ENCODE measurements at places on chromosomes 4 and X.

DNA sequence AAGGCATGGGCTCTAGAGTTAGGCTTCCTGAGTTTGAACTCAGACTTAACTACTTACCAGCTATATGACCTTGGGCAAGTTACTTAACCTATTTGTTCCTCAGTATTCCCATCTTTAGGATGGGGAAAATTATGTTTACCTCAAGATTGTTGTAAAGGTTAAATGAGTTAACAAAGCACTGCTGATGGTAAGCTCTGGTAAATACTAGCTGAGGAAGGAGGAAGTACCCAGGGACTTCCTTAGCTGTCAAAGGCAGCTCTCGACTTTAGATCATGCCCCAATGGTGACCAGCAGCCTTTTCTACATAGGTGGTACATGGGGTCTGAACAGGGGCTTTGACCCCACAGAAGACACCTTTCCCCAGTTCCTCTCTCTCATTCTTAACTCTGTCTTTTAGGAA, 20.1 kb downstream of the ATP7A start:
- DNase-seq: no peak

DNA sequence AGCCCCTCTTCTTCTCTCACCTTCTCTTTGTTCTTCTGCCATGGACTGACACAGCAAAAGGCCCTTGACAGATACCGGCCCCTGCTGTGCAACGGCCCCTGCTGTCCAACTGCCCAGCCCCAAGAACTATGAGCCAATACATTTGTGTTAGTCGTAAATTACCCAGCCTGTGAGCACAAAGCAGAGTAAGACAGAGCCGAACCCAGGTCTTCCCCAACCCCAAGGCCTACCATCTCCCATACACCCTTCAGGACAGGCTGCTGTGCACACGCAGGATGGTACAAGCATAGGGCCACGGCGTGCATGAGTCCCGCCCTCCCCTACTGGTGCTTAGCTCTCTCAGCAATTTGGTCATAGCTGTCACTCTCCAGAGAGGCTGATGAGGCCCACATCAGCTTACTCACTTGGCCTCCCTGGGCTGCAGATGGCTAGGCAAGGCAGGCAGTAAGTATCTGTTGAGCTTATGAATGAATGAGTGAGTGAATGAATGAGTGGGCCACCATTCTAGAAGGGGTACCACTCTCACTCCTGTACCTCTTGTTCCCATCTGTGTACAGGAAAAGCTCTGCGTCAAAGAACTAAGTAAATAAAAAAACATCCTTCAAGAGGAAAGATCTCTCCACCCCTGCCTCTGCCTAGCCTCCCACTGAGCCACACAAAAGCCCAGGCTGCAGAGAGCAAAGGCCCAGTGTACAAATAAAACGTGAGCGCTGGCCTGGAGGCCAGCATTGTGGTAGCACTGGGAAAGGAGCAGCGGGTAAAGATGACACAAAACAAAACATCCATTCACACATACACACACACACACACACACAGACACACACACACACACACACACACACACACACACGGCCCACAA, 13.9 kb downstream of the WDR1 start:
- DNase-seq: no peak

DNA sequence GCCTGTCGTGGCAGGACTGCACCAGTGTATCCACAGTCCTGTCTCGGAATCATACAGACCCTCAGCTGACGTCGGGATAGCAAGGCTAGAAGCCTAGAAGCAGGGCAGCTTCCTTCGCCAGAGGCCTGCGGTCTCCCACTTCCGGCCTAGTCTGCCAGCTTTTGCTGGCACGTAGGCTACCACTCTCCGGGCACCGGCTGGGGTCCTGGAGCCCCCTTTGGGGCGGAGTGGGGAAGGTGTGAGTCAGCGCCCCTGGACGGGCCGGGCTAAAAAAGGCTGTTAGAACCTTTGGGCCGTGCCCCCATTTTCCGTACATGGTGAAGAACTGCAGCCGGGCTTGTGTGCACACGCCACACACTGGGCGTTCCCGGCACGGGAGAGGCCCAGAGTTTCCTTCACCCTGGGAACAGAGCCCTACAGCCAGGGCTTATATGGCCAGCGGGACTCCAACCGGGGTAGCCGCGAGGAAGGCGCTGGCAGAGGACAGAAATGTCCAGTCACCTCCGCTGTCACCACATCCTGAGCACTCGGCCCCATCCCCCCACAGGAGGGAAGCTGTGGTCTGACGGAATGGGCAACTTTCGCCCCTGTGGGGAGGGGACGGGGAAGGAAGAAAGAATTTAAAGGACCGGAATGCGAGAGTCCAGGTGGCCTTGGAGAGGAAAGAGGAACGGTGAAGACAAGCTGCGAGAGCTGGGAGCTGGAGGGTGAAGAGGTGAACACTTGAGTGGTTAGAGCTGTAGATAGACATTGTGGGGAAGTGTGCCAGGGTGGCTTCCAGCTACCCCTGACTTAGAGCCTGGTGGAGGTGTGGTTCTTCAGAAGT, 4.6 kb downstream of the MAGIX start:
- no peak for DNase-seq

DNA sequence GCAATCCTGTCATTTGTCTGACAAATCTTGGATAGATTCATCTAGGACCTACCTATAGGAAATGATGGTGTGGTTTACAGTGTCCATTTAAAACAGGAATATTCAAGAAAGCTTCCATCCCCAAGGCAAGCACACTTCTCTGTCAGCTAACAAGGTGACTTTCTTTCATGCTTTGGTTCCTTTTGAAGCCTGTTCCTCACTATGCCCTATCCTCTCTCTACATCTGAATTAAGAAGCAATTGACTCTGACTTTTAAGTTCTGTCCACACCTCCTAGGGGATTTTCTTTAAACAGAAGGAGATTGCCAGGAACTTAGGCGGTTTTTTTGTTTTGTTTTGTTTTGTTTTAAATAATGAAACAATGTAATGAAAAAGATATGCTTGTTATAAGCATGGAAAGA, 1181.4 kb upstream of the TENM3 start:
- DNase-seq: no peak

DNA sequence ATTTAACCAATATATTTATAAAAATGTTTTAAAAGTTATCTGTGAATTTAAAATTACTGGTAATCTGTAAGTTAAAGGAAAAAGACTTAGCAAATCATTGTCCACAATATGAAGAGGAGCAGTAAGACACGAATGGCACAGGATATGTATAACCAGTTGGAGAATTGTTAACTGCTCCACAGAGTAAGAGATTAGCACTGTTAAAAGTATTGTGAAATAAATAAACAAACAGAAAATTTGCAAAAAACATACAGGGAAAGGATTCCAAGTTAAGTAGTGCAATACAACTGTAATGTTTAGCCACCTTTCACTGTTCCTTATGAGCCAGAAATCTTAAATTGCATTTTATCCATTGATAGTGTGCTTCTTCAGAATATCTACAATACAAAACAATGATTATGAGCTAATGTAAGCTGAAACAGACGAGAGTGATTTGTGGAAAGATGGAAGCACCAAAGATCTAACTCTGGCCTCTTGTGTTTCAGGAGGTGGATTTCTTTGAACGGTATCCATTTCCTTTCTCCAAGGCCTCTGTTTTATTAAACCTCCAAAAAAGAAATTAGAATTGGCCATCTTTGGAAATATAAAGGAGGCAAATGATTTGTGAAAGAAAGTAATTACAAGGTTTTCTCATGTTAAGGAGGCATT, 188.4 kb downstream of the UNC5C start:
- DNase-seq: no peak

DNA sequence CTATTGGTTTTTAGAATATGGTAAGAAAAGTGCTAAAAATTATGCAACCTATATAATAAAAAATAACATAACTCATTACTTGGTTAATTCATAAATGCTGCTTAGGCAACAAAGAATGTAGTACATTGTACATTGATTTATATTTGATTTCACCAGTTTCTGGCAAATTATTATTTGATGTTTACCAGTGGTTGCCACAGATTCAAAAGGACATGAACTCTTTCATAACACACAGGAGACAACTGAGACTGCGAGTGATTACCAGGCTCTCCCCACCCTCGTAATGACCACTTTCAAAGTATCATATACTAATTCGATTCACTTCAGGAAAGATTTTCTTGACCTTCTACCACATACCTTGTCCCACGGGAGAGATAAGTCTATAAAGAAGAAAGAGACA, 158.5 kb downstream of the NR3C2 start:
- no peak for DNase-seq

- DNase-seq: no peak
These were observed 9.8 kb upstream of the BCOR start for GRCh38 chrX:40107291-40108161.

- no peak for DNase-seq
These were observed 8.0 kb downstream of the NUDT6 start for GRCh38 chr4:122914292-122914904.

GRCh38 chrX:65589304-65589703, 54.7 kb upstream of the LAS1L start:
- no peak for DNase-seq

DNA sequence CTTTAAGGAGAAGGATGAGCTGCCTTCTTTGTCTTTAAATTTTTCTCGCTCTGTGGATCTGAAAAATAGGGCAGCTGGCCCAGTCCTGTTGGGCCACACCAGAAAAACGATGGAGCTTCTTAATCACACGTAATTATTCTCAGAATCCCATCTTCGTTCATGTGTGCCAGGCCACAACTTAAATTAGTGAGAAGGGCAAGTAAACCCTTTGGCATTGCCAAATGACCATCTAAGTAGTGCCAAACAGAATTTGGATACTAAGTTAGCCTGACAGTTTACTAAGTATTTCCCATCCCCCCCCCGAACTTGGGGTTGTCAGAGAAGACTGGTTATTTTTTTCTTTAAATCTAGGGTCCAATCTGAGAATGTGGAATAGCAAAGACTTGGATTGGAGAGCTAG, 62.0 kb downstream of the CASP3 start:
- no peak for DNase-seq

DNA sequence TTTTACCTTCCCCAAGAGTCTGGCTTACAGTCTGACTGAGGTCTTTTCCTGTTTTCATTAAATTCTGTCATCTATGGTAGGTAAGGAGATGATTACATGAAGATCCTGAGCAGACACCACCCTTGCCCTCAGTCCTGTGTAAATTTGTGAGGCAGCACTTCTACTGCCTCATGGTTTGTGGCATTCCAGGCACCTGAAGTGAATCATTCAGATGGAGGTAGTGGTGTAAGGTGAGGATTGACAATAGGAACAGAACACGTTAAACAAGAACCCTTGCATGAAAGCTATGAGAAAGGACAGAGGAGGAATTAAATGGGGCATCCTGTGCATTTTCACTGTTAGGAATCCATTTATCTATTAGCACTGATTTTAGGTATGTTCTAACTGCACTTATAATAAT, 618.6 kb downstream of the TLL1 start:
- DNase-seq: no peak

DNA sequence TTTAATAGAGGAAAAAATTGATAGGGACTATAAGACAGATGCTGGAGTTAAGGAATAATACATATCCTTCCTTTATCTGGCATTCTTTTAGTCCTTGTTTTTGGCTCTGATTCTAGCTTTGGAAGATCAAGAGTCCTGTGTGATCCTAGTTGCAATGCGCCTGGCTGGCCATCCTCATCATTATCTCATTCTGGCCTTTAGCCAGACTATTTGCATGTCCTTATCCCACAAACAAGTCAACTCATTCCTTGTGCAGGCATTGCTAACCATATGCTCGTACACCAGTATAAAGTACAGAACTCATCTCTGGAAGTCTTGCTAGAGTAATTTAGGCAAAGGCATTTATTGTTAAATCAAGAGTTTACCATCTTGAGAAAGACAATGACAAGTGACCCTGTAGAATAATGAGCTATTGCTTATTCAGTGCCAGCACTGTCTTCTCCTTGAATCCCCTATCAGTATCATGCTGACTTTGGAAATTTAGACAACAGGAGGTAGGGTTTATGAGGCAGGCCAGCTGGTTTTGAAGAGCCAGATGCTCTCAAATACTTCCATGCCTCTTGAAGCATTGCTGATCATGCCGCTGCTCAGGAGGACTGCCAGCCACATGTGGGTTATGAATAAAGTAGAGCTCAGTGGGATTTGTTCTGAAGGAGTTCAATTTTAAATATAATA, 1730.3 kb upstream of the TENM3 start:
- no peak for DNase-seq

GRCh38 chr4:128566693-128567092, 242.8 kb upstream of the JADE1 start:
- DNase-seq: no peak

GRCh38 chrX:77427611-77428010, 19.6 kb upstream of the FGF16 start:
- no peak for DNase-seq

DNA sequence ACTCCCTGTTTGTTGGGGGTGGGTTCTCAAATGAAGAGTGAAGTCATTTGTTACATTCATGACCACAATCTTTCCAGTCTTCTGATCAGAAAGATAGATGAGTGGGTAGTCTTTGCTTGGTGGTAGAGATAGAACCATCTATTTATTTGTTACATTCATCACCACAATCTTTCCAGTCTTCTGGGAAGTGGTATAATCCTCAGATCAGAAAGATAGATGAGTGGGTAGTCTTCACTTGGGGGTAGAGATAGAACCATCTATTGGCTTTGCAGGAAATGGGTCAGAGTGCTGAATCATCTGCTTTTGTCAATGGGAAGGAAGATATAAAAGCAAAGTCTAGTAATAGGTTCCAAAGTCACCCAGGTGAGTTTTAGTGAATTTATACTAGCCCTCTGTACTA, 64.2 kb upstream of the EPGN start:
- DNase-seq: no peak

DNA sequence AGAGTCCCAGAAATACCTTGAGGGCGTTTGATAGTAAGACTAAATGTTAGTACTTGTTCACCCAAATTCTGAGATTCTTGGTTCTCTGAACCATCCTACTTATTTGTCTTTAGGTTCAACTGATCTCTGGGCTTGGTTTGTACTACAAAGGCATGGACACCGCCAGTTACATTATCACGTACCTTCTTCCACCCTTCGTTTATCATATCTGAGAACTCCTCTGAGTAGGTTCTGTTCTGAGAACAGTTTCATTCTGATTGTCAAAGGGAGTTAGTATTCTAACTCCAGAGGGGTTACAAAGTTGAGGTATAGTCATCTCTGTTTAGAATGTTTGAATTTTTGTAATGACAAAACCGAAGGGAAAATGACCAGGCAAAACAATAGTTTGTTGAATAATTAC, 19.3 kb downstream of the ZFX start:
- DNase-seq: no peak

GRCh38 chrX:17591741-17592110, 145.6 kb upstream of the SCML1 start:
- DNase-seq: no peak

- no peak for DNase-seq
These were observed 131.8 kb downstream of the OR13H1 start for GRCh38 chrX:131675596-131676194.

- no peak for DNase-seq
These were observed 10.6 kb downstream of the HGFAC start for GRCh38 chr4:3452376-3452775.

DNA sequence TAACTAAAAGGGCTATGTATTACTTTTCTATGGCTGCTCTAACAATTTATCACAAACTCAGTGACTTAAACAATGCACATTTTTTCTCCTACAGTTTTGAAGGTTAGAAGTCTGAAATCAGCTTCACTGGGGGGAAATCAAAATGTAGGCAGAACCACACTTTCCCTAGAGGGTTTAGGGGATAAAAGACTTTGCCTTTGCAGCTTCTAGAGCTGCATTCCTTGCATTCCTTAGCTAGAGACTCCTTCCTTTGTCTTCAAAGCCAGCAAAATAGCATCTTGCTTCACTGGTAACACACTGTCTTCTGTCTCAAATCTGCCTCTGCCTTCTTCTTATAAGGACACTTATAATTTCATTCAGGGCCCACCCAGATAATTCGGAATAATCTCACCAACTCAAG, 152.4 kb upstream of the SPIN4 start:
- no peak for DNase-seq

- no peak for DNase-seq
These were observed 476.0 kb upstream of the FTHL17 start for GRCh38 chrX:31547816-31548215.

GRCh38 chr4:77376788-77377460, 219.9 kb downstream of the CCNG2 start:
- DNase-seq: no peak

Data from DMS153 (cell line).